NCI-H2171 (cell line): ENCODE measurements at places on chromosomes 4 and X.
A peak's percentile ranks its signal among the peaks of the same experiment; 100 is the strongest.

DNA sequence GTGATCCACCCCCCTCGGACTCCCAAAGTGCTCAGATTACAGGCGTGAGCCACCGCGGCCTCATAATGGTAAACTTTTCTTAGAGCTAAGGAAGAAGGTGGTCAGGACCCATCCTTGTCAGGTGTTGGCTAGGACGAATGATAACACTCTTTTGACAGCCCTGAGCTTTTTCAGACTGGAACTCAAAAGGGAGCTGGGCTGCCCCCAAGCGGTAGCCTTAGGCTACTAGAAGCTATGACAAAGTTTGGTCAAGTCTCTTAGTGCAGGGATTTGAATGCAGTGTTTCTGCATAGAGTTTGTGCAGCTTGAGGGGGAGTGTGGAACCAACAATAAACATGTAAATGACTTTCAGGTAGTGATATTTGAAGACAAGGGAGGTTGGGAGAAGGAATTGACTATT is 11.8 kb upstream of the HSD17B10 start:
- DNase-seq: no peak

DNA sequence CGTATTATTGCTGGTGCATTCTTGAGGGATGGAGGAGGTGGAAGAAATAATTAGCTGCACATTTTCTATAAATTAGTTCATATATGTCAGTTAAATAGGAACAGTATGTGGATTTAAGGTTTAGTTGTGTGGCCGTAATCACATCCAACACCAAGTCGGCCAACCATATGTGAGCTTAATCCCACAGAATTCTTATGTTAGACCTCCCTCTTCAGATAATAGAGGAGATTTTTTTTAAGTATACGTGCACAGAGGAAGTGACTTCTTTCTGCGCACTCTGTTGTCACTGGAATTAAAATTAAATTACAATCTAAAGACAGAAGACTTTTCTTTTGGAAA is 2.1 kb downstream of the SEPTIN11 start:
- DNase-seq: no peak

GRCh38 chr4:25320773-25321172 is 8.2 kb downstream of the ZCCHC4 start:
- DNase-seq: no peak

GRCh38 chrX:149541521-149542047 is 772 bp downstream of the EOLA1 start:
- no peak for DNase-seq

DNA sequence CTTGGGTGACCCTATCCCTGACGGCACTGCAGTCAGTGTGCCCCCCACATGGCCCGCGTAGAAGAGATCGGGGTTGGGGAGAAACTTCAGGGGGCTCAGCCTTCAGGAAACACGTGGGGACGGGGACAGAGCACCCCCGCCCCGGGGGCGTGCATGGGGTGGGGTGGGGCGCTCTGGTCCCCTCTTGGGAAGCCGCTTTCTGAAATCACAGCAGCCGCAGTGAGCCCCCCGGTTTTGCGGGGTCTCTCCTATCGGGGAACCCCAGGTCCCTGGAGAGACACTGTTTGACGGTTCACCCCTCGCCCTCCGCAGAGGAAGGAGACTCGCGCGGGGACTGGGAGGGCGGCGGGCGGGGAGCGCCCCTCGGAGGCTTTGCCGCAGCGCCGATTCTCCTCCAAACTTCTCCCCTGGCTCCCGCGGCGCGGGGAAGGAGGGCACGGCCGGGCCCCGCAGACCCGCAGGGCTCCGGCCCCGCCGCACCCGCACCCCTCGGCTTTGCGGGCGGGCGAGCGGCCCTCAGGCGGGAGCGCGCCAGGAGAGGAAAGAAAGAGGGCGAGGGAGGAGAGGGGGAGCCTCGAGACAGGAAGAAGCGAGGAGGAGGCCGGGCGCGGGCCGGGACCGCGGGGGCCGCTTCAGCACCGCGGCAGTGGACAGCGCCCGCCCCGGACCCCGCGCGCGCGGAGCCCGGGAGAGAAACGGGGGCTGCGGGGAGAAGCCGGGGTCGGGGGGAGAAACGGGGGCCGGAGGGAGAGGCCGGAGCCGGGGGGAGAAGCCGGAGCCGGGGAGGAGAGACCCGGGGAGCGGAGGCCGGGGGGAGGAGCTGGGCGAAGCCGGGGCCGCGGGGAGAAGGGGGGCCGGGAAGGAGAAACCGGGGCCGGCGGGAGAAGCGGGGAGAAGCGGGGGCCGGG is 612 bp downstream of the CPLX1 start:
- no peak for DNase-seq

DNA sequence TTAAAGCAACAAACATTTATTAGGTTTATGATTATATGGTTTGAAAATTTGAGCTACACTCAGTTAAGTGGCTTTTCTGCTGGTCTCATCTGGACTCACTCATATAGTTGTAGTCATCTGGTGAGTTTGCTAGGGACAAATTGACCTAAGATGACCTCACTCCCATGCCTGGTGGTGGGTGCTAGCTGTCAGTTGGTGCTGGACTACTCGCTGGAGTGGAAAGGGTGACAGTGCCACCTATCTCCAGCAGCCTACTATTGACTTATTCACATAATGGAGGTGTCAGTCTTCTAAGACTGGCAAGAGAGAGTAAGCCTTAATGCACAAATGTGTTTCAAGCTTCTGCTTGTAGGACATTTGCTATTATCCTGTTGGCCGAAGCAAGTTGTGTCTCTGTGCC is 88.2 kb downstream of the TASL start:
- no peak for DNase-seq

DNA sequence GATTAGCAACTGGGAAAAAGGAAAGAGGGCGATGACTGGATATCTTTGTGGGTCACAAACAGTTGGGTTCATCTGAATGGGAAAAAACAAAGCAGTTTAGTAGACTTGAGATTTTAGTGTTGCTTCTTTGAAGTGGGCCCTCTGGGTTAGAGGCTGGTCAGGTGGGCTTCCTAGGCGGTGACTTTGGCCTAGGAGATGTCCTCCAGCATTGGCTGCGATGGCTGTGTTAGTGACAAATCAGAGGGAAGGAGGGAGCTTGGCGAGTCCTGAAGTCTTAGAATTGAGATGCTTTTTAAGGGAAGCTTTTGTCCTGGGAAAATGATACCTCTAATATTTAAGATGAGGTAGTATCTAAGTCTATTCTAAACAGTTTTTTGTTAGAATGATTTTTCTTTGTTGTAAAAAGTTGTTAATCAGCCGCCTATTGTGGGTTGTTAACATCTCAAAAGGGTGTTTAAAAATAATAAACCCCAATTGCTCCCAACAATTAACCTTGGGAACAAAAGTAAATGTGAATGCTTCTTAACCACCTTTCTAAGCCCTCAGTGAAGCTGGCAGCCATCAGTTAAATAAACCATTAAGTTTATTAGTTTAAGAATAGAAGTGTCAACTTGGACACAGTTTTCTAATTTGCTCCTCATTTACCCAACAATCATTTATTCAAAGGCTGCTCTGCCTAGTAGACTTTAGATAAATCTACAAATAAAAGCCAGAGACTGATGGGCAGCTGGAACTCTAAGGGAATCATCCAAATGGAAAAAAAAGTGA is 31.7 kb downstream of the DLG3 start:
- no peak for DNase-seq

GRCh38 chr4:19721587-19721986 is 530.1 kb upstream of the SLIT2 start:
- DNase-seq: no peak

- no peak for DNase-seq
These were observed 147.8 kb downstream of the PCDH18 start for GRCh38 chr4:137384476-137384875.

DNA sequence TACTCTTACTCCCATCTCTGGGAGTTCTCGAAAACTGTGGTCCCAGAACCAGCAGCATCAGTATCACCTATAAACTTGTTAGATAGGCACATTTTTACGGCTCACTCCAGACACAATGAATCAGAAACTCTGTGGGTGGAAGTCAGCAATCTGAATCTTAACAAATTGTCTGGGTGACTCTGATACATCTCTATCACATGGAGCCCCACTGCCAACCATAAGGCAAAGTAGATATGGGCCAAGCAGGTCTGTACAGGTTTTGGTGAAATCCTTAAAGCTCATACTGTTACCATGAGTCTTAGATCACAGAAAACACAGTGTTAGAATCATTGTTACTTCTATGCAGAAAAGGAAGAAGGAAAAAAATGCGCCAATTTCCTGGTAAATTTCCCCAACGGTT is 122.5 kb upstream of the HCCS start:
- no peak for DNase-seq

DNA sequence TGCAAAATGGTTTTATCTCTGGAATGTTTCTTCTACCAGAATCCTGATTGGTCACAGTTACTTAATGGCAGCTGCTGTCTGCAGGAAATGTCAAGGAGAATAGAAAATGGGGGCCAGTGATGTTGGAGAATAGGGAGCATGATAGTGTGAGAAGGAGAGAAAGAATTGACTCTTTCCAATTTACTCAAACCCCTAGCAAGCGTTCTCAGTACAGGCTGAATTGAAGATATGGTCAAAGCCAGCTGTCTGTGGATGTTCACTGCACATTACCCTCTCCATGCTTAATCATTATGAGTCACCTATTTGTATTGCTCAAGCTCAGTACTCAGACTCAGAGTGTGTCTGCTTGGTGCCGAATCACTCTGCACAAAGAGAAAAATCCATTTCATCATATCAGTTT is 57.8 kb upstream of the FAM47B start:
- DNase-seq: no peak

- peak; percentile 1 for DNase-seq
These were observed 214.0 kb upstream of the UGT8 start for GRCh38 chr4:114384629-114385028.

DNA sequence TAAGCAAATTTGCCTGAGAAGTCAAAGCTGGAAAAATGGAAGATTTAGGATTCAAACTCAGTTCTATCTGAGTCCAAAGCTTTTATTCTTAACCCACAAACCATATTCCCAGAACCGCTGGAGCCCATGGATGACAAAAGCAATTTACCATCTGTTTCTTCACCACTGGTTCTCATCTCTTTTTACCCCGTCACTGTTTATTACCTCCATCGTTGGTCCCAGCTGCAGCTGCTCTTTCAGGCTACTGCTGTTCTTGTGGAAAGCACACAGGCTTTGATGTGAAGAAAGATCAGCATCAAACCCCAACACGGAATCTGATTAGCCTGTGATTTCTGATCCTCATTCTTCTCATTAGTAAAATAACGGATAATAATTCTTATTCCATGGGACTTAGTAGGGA is 9.5 kb downstream of the FBXO8 start:
- DNase-seq: no peak

GRCh38 chrX:34893741-34894140 is 48.9 kb upstream of the FAM47B start:
- no peak for DNase-seq

DNA sequence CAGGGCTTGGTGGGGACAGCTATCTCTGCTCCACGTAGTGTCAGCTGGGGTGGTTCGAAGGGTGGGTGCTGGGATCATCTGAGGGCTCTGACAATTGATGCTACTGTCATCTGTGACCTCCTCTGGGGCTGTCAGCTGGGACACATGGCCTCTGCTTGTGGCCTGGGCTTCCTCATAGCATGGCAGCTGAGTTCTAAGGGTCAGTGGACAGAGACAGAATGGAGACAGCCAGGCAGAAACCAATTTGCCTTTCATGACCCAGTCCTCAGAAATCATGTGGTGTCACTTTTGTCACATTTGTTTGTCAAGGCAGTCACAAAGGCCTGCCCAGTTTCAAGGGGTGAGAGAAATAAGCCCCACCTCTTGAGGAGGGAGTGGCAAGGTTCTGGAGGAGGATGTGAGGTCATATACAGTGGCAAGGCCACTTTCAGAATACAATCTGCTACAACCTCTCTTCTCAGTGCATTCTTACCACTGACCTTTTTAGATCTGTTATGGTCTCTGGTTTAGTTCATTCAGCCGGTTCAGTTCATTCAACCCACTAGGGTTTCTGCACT is 103.6 kb upstream of the BCOR start:
- no peak for DNase-seq

GRCh38 chr4:80767944-80768343 is 262.6 kb upstream of the BMP3 start:
- DNase-seq: no peak

- DNase-seq: no peak
These were observed 871.1 kb upstream of the SLIT2 start for GRCh38 chr4:19380600-19380999.

- no peak for DNase-seq
These were observed 9.4 kb upstream of the RASL11B start for GRCh38 chr4:52852711-52853110.

DNA sequence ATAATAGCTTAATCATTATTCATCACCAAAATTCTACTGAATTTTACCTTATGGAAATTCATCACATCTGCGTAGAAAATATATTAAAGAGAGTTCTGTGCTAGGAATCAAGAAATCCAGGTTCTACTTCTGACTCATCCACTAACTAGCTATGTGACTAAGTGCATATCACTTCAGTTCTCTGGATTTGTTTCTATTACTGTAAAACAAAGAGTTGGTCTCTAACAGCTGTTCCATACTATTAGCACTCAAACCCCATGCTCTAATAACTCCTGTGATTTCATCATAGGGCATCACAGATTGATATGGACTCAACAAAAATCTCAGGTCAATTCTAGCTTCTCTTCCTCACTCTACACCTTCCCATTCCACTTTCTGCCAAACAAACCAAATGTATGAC is 572.0 kb downstream of the INPP4B start:
- no peak for DNase-seq

DNA sequence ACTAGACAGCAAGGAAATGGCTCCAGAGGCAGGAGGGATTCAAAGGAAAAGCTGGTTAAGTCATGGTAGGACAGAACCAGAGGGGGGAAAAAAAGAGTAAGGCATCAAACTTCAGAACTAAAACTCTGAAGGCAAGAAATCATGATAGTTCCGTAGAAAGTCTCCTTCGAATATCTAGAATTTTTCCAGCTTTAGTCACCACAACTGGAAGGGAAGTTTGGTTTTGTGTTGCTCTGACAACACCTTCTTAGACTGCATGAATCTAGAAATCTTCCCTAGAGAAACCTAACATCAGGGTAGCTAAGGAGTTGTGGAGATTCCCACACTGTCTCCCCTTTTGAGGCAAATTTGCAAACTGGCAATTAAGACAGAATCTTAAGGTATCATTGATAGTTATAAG is 33.7 kb downstream of the AMMECR1 start:
- no peak for DNase-seq

DNA sequence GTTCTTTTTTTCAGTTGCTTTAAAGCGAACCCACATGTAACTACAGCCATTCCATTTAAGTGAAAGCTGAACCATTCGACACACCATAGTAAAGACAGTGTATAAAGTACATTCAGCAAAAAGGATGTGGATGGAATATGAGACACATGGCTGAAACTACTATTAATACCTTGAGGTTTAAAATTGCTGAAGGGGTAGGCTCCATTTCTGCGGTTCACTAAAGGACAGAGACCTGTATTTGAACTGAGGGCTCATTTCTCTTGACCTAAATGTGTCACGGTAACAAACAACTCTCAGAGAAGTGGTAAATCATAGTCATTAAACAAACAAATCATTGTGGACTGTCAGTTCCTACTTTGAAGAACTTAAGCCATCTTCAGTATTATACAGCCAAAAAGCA is 1085.6 kb upstream of the TENM3 start:
- no peak for DNase-seq

- DNase-seq: no peak
These were observed 297.0 kb upstream of the CLNK start for GRCh38 chr4:10981576-10981975.

GRCh38 chr4:7820031-7820818 is 119.4 kb downstream of the AFAP1 start:
- no peak for DNase-seq
